Neural progenitor cell (in vitro differentiated cells): ENCODE measurements at places on chromosomes 1 and 21. TPM values are rescaled to one million over a fixed set of nuclear protein-coding genes. Genes with fewer than 3 reads are reported as not detected.
A peak's percentile ranks its signal among the peaks of the same experiment; 100 is the strongest.

DNA sequence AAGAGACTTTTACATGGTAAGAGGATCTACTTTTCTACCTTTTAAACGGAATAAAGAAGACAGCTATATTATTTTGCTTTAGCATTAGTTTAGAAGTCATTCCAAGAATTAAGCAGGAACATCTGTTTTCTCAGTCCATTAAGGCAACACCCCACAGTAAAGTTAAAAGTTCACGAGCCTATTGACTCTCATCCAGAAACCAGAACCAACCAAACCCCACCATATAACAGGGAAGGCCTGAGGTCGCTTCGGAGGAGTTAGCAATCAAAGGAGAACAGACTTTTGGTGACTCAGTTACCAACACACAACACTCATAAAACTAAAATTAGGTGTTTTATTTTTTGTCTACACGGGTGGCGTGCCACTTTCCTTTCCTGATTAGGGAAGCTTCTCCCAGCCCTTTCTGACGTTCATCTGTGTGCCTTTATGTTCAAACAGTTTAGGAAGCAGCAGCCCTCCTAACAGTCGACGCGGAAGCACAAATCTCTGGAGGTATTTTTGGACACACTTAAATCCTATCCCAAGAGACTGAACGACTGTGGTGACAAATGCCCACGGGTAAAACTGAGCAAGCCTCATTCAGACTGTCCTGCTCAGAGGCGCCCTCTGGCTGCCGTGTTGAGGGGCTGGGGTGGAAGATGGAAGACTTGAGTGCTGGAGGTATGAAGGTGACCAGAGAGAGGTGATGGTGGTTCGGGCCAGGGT lies 8.6 kb upstream of the PLA2G2C start:
- no peaks in the 10 kb centered on the region for H3K4me1 ChIP-seq
- H3K27me3 ChIP-seq: no peaks in the 10 kb centered on the region
- no peaks in the 10 kb centered on the region for H3K36me3 ChIP-seq
- no peak overlapping the region for H3K4me3 ChIP-seq

- H3K4me1 ChIP-seq: peaks cover 18% of the 10 kb centered on the region
- H3K36me3 ChIP-seq: no peaks in the 10 kb centered on the region
- peaks cover 81% of the 10 kb centered on the region for H3K27me3 ChIP-seq
- DNase-seq: peak; percentile 90
- peak overlapping the region; percentile 88 for H3K27ac ChIP-seq
- peak overlapping the region; percentile 50 for H3K4me3 ChIP-seq
Measured at GRCh38 chr1:165235777-165236291, 120.7 kb downstream of the LMX1A start.

FCRL3 gene
- total RNA-seq: not detected in 2 replicates

NVL gene
- 48.7 and 101 TPM in 2 replicates for total RNA-seq
